ENCODE measurements at places on chromosomes 6 and 20. TPM values are rescaled to one million over a fixed set of nuclear protein-coding genes. Genes with fewer than 3 reads are reported as not detected.

DNA sequence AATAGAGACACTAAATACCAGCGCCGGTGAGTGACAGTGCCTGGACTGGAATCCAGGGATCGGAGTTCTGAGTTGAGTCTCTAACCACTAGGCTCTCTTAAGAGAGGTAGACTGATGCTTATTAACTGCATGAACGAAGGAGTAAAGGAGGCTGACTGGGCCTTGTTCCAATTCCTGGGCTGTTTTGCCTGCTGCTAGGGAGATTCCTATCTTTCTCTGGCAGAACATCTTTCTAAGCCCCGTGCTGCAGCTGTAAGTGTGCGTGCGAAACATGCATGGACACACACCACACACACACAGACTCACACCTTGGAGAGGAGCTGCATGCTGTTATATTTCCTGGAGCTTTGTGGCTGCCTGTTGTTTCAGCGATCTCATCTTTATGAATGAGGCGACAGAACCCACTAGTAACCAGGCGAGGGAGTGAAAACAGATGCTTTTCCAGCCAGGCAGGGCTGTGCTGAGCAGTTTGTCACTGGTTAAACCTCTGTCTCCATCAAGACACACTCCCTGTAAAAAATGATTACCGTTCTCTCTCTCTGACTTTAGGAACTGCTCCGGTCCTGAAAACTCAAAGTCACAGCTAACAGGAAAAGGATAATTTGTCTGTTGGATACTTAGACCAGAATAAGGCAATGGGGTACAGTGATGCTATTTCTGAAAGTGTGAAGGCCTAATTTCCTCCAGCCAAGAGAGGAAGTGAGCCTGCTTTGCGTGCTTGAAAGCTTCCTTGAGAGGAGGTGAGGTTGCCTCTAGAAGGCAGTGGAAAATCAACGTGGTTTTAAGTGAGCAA lies 157.4 kb upstream of the ZNF217 start:
- no peaks in the 10 kb centered on the region for H3K27me3 ChIP-seq
- H3K4me3 ChIP-seq = no peak overlapping the region
- H3K27ac ChIP-seq = peak overlapping the region; percentile 55
- H3K4me1 ChIP-seq = peaks cover 7% of the 10 kb centered on the region
- no peaks in the 10 kb centered on the region for H3K36me3 ChIP-seq

DNA sequence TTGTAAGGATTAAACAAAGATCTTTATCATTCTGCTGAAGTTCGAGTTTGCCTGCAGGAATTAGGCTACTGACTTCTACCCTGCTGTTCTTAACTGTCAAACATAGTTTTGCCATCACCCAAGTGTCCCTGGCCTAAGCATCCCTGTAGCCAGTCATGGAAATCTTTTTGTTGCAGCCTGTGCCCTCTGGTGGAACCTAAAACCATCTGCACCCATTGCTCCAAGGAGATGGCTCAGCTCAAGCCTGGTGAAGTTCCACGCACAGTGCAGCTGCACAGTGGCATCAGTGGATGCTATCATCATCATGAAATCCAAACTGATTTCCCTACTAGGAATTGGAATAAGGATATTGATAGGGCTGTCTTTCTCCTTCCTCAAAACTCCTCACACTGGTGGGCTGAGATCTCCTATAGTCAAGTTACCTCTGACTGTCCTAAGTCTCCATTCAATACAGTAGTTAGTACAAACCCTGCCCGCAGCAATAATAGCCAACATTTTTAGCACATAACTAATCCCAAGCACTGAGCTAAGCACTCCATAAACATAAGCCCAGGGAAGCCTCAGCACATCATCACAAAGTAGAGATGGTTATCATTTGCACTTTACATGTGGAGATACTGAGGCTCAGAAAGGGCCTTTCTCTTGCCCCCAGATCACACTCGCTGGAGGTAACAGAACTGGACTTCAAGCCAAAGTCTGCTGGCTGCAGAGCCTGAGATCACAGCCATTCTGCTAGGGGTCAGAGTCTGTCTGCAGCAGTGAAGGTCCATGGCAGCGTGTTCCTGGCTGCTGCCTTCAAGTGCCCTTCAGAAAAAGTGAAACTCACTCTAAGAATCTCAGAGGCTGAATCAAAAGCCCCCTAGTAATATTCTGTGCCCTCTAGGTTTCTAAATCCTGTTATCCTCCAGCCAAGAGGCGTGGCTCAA lies 77.2 kb upstream of the MC3R start:
- no peaks in the 10 kb centered on the region for H3K27me3 ChIP-seq
- H3K4me3 ChIP-seq = no peak overlapping the region
- ATAC-seq = no peak

DNA sequence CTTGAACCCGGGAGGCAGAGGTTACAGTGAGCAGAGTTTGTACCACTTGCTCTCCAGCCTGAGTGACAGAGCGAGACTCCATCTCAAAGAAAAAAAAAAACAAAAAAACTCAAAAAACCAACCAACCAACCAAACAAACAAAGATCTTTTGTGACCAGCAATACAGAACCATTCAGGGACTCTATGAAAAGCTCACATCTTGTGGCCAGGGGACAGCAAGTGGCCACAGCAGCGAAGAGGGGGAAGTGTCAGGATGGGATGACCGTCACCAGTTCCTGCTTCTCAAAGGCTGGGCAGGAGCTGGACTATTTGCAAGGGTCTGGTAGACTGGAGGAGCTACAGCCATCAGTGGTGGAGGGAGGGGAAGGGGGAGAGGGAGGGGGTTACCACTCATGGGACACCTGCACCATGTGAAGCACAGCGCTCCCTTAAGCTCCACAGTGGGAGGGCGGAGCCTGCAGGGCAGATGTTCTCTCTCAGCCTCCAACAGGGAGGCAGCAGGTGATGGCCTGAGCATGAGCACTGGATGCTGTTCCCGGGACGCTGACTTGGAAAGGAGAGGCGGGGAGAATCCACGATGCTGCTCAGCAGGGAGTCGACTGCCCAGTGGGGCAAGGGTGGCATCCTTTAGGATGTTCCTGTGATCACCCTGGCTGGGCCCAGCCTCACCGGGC lies 19.7 kb upstream of the ULBP3 start:
- no peaks in the 10 kb centered on the region for H3K4me1 ChIP-seq
- H3K27ac ChIP-seq = no peak overlapping the region
- ATAC-seq = no peak
- H3K27me3 ChIP-seq = peaks cover 31% of the 10 kb centered on the region
- no peaks in the 10 kb centered on the region for H3K36me3 ChIP-seq
- no peak overlapping the region for H3K4me3 ChIP-seq

Gene PROKR2
- not detected for total RNA-seq

GRCh38 chr6:37539171-37540028 lies 39.7 kb upstream of the CCDC167 start:
- H3K4me1 ChIP-seq = no peaks in the 10 kb centered on the region
- ATAC-seq = no peak
- H3K27me3 ChIP-seq = peaks cover 42% of the 10 kb centered on the region
- no peak overlapping the region for H3K27ac ChIP-seq
- no peaks in the 10 kb centered on the region for H3K36me3 ChIP-seq

DNA sequence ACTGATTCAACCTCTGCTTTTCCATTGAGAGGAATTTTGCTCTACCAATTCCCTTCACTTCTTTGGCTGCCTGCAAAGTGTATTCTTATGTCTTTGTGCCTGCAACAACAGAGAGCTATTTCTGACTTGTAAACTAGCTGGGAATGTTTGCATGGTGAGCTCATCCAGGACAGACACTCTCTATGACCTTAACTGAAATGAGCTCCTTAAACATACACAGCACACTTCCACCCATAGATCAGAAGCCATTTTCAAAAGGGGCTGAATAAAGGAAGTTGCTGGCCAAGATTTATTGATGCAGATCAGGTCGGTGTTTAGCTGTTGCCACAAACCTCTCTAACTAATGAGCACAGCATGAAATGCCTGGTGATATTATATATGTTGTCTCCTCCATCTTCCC lies 377.7 kb downstream of the BTBD9 start:
- no peaks in the 10 kb centered on the region for H3K27me3 ChIP-seq
- peaks cover 8% of the 10 kb centered on the region for H3K36me3 ChIP-seq
- no peak for ATAC-seq
- H3K4me1 ChIP-seq = peaks cover 5% of the 10 kb centered on the region
- H3K4me3 ChIP-seq = no peak overlapping the region
- peak overlapping the region; percentile 40 for H3K27ac ChIP-seq

Gene TNFRSF6B
- 19.9 TPM for total RNA-seq

Gene DUSP22
- total RNA-seq = 67.0 TPM

Gene PRDM1
- total RNA-seq = 4.0 TPM

DNA sequence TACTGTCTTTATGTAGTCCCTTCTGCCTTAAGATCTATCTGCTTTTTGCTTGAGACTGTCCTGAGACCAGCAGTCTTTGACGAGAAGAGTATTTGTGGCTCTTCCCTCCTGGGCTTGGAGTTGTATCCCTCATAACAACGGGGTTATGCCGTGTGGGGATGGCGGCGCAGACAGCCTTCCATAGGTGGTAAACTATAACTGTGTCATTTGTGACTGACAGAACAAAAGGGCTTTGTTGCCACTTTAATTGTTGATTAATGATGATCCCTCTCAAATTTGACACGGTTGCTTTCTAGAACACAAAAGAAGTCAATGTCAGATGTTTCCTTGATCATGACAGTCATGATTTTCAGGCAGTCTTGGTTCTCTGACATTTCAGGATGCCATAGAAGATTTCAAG lies 196.6 kb downstream of the JARID2 start:
- H3K27me3 ChIP-seq = no peaks in the 10 kb centered on the region
- no peaks in the 10 kb centered on the region for H3K36me3 ChIP-seq
- ATAC-seq = no peak
- H3K4me1 ChIP-seq = peaks cover 66% of the 10 kb centered on the region
- H3K27ac ChIP-seq = peak overlapping the region; percentile 49

GRCh38 chr6:42349753-42350511 lies 101.8 kb downstream of the TRERF1 start:
- H3K36me3 ChIP-seq = no peaks in the 10 kb centered on the region
- H3K27me3 ChIP-seq = no peaks in the 10 kb centered on the region
- ATAC-seq = no peak
- H3K4me1 ChIP-seq = no peaks in the 10 kb centered on the region
- no peak overlapping the region for H3K4me3 ChIP-seq

DNA sequence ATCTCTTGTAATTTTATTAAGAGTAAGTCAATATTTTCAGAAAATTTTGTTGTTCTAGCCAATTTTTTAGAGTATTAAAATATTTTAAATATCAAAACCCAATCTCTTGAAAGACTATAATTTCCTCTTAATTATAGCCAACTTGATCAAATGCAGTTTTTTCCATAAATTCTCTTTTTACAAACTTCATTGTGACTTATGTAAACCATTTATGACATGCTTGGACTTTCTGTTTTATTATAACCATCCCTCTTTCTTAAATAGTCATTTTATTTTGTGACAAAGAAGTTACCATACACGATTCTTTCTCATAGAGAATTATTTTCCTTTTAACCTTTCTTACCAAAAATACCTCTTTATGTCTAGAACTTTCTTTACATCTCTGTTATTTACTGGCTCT lies 1075.5 kb downstream of the KHDRBS2 start:
- H3K36me3 ChIP-seq = no peaks in the 10 kb centered on the region
- H3K27ac ChIP-seq = no peak overlapping the region
- ATAC-seq = no peak
- H3K4me3 ChIP-seq = no peak overlapping the region

DNA sequence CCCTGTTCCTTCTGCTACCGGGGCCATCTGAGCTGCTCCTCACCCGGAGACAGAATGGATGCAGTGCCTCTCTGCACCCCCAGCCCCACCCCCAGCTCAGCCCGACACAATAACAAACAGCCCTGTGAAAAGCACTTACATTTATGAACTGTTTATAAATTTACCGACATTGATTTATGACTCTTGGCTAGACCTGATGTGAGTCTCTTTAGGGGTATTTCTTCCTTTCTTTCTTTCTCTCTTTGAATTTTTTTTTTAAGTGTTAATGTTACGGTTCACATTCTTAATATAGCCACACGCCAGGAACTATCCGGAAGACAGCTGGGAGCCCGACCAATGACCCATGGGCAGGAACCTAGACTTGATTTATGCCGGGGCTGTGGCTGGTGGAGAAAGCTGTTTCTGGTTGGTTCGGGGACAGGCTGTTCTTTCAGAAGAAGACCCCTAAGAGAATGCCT lies 266.3 kb downstream of the CDC5L start:
- H3K27ac ChIP-seq = no peak overlapping the region
- H3K4me1 ChIP-seq = peaks cover 4% of the 10 kb centered on the region
- H3K36me3 ChIP-seq = no peaks in the 10 kb centered on the region
- no peak for ATAC-seq
- no peak overlapping the region for H3K4me3 ChIP-seq
- H3K27me3 ChIP-seq = peaks cover 3% of the 10 kb centered on the region

Gene PXDC1
- total RNA-seq = 78.3 TPM

Gene BCAS1
- total RNA-seq = not detected

GRCh38 chr6:136174510-136174909 lies 75.6 kb downstream of the MTFR2 start:
- H3K4me1 ChIP-seq = peaks cover 13% of the 10 kb centered on the region
- no peaks in the 10 kb centered on the region for H3K27me3 ChIP-seq
- H3K4me3 ChIP-seq = no peak overlapping the region
- no peak for ATAC-seq

DNA sequence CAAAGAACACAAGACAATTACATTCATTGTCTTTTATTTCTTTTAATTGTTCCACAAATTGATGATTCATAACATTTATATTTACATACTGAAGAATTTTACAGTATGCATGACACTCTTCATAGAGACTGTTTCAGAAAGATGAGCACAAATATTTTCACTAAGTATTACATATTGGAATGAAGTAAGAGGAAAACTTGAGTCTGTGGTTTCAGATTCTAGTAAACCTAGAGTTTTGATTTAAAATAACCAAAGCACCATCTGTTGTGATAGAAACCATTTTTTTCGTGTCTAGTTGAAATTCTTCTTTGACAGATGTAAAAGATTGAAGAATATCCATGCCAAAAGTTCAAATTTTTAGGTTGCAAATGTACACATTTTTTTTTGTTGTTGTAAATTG lies 32.1 kb upstream of the OPN5 start:
- no peaks in the 10 kb centered on the region for H3K27me3 ChIP-seq
- no peaks in the 10 kb centered on the region for H3K4me1 ChIP-seq
- no peak overlapping the region for H3K27ac ChIP-seq
- ATAC-seq = no peak

- no peak overlapping the region for H3K27ac ChIP-seq
- H3K27me3 ChIP-seq = peaks cover 99% of the 10 kb centered on the region
- no peaks in the 10 kb centered on the region for H3K4me1 ChIP-seq
Observed at GRCh38 chr6:50837589-50838445, 19.1 kb downstream of the TFAP2B start.

Gene BRD2
- 133 TPM for total RNA-seq

- H3K36me3 ChIP-seq = no peaks in the 10 kb centered on the region
- peak overlapping the region; percentile 63 for H3K4me3 ChIP-seq
- no peaks in the 10 kb centered on the region for H3K27me3 ChIP-seq
- H3K4me1 ChIP-seq = peaks cover 24% of the 10 kb centered on the region
- H3K27ac ChIP-seq = peak overlapping the region; percentile 98
Observed at GRCh38 chr6:111604259-111605099, 1.2 kb downstream of the TRAF3IP2 start.

Gene LY6G6F
- not detected for total RNA-seq

Gene TSPO2
- not detected for total RNA-seq

DNA sequence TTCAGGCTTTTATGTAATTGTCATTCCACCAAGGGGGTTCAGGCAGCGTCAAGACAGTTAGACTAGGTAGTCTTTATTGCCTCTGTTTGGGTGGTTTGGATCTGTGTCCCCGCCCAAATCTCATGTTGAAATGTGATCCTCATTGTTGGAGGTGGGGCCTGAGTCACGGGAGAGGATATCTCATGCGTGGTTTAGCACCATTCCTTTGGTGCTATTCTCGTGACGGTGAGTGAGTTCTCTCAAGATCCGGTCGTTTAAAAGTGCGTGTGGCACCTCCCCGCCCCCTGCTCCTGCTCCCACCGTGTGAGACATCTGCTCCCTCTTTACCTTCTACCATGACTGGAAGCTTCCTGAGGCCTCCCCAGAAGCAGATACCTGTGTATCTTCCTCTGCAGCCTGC lies 51.3 kb upstream of the FOXC1 start:
- no peaks in the 10 kb centered on the region for H3K4me1 ChIP-seq
- no peak overlapping the region for H3K4me3 ChIP-seq
- H3K27me3 ChIP-seq = no peaks in the 10 kb centered on the region
- H3K36me3 ChIP-seq = no peaks in the 10 kb centered on the region
